Activated naive CD4-positive, alpha-beta T cell (primary cell): ENCODE measurements at places on chromosomes 3 and 15.

GRCh38 chr3:52794612-52795099 is at the start of gene ITIH3:
ITIH3 (plus strand) TSS chr3:52794796; CDS start chr3:52794804, 8 bp downstream.
- no peak for DNase-seq

- no peak for DNase-seq
These were observed 826 bp downstream of the SHC4 start for GRCh38 chr15:48962662-48963523.

- DNase-seq, result no peak
These were observed 23.3 kb downstream of the SPRED1 start for GRCh38 chr15:38275959-38276358.

DNA sequence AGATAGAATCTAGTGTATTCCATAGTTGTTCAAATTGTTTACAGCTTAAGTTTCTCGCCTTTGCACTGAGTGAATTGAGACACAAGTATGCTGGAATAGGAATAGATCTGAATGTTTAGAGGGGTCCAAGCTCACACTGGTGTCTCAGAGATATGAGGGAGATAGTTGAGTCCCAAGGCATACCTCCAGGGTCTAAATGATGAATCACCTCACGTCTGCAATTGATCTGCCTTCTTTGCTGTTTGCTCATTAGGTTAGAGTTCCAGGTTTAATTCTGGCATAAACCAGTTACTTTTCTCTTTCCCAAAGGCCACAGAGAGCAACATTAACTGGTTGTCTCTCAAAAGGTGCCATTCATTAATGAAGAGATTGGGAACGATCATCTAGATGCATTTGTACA is 106.3 kb upstream of the MME start:
- no peak for DNase-seq

DNA sequence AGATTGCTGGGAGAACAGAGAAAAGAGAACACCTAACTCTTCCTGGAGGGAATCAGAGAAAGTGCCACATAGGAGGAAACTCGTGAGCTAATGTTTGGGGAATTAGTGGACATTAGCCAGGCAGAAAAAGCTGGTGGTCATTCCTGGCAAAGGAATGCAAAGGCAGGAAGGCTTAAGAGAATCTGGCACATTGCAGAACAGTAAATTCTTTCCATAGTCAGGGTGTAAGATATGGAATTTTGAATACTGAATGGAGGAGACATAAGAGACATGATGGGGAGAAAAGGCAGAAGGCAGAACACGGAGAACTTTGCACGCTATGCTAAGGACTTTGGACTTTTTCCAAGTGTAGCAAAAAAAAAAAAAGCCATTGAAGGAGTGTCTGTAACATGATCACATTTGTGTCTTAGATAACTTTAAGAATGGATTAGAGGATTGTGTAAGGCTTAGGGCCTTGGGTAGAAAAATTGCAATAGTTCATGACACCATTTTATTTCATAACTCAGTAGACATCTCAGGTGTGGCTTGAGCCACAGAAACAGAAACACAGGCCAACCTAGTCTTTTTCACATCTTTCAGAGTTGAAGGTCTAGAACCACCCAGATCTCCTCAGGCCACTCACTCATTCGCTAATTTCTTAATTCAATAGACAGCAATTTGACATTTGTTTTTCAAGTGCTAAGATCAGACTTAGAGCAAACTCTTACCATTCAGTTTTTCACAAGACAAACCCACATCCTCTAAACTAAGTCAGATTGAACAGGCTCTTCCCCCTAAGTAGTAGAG is 31.2 kb upstream of the CCDC80 start:
- no peak for DNase-seq

DNA sequence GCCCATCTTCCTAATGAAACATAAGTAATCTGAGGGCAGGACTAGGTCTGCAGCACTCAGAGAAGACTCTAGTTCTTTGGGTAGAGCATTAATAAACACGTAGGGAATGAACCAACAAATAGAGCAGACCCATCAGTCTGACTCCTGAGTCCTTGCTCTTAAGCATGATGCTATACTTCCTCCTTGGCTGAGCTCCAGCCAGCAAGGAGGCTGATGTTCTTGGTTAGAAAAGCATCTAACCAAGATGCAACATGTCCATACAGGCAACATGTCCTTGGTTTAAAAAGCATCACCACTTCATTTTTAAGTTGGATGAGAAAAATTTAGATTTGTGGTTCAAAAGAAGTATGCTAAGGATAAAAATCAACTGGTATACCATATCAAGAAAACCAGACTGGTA is 8.5 kb upstream of the MYH15 start:
- no peak for DNase-seq

- no peak for DNase-seq
These were observed 1.6 kb downstream of the GABPB1 start for GRCh38 chr15:50353251-50353974.

- no peak for DNase-seq
These were observed 111.5 kb downstream of the SEMA5B start for GRCh38 chr3:122916084-122916483.

DNA sequence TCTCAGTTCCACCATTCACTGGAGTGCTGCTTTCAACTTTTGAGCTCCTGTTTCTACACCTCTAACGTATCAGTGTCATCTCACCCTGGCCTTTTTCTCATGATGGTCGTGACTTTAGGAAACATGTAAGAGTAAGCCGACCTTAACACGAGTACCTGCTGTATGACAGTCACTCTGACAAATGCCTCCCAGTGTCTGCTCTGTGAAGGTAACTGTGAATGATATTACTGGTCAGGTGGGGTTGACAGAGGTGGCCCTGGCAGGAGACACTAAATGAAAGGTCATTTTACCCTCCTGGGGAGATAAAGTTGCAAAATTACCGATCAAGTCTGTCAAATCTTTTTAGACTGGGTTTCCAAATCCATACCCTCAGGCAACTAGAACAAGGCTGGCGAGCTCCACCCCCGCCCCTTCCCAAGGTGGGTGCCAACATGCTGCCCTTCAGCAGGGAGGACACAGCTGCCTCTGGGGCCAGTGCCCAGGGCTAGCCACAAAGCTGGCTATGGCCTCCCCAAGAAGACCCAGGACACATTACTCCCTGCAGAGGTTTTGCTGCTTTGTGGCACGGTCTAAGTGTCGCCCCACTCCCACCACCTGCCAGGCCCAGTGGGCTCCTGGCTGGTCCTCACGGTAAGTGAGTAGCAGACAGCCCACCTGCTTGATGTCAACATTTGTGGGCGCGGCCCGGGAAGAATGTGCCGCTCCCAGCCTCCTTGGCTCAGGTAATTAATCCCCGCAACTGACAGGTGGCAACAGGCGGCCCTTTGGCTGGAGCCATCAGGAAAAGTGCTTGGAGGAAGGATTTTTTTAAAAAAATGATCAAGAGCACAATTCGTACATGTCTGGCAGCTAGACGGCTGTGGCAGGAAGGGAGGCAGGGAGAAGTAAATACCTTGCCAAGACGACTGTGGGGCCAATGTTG is 211.8 kb downstream of the TP63 start:
- DNase-seq, result no peak

- DNase-seq, result no peak
These were observed 498.1 kb upstream of the TPRG1 start for GRCh38 chr3:188673646-188674186.

DNA sequence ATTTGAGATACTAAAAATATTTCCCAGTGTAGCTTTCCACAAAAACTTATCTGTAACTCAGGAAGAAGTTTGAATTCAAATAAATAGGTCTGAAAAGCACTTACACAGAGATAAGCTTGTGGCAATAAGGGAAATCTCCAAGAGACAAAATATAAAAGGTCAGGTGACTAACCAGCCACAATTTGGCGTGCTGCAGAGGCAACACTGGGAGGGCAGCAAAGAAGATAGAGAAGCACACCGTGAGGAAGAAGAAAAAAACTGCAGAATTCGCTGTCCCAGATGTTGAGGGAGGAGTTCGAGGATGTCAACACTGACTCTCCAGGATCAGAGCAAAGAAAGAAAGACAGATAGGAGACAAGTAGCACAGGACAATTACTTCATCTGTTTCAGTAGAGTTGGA is 204.4 kb downstream of the FMN1 start:
- no peak for DNase-seq

GRCh38 chr15:94524565-94524964 is 293.2 kb downstream of the MCTP2 start:
- no peak for DNase-seq

DNA sequence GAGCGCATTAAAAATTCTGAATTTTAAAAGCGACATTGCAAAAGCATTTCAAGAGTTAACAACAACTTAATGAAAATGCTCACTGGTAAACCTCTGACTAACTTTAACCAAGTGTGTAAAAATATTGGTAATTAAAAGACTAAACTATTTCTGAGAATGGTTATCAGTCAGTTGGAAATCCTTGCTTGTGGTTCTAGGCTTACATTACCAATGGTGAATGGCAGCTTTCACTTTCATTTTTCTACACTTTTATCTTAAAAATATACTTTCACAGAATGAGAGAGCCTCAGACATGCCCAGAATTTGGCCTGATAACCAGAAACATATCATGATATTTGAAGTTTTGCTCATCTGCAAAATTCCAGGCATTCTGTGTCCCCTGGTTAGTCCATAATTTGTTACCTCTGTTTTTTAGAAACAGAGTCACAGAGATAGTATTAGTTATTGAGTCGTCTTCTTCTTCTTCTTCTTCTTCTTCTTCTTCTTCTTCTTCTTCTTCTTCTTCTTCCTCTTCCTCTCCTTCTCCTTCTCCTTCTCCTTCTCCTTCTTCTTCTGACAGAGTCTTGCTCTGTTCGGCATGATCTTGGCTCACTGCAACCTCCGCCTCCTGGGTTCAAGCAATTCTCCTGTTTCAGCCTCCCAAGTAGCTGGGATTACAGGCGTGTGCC is 5.5 kb upstream of the RNF111 start:
- no peak for DNase-seq

GRCh38 chr3:17091910-17092582 is 207.3 kb downstream of the PLCL2 start:
- no peak for DNase-seq

DNA sequence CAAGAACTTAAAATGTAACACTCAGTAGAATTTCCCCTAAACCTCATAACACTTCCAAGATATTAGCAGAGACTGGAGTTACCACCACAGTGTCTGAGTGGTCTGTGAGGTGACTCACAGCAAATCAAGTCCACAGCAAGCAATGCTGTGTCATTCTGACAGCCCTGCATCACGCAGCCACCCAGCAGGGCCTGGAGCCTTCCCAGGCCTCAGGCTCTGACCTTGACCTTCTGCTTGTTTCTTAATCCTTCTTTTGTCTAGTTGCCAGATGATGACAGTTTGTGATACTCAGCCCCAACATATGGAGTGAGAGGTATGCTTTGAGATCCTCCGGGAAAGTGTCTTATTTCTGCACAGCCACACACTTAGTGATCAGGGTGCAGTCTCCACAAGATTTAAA is 82.5 kb downstream of the TOP2B start:
- DNase-seq, result no peak

GRCh38 chr3:46926447-46926846 is 48.9 kb downstream of the PTH1R start:
- no peak for DNase-seq

DNA sequence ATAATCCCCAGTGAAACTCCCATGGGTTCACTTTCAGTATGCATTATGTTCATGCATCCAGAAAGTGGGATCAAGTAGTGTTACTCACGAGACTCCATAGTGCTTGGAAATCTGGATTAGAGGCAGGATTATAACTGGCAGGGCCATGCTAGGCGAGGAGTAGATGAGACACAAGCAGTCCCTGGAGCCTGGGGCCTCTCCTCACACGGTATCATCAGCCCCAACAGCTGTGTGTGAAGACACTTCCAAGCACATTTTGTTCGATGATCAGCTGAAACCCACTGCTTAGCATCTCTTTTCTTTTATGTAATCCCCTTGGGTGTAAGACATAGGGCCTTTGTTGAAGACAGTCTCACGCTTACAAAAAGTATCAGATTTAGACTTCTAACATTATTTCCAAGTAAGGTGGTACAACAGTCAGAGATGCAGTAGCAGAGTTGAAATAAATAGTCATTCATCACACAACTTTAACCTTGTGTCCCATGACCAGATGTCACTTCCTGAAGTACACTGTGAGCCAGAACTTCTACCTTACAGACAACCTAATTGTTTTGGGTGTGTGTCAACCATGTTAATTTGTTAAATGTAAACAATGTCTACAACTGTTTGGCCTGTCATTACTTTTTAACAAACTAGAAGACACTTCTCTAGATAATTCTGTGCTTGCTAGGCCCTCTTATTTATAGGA is 116.9 kb downstream of the GADL1 start:
- no peak for DNase-seq

GRCh38 chr3:148998715-148999423 is 7.5 kb downstream of the GYG1 start:
- no peak for DNase-seq

DNA sequence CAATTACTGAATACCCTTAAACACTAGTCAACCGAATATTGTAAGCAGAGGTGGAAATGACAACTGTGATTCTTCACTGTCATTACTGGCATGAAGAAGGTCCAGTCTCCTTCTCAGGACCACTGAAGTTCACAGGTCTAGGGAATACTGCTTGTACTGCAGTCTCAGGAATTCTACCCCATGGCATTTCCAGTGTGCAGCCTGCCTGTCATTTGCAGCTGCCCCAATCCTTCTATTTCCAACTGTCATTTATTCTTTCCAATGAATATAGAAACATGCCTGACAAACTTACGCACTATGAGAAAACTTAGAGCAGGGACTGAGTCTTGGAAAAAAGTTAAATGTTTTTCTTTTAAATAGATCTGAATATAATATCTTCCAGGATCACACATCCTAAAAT is 308.0 kb upstream of the THBS1 start:
- DNase-seq, result no peak

DNA sequence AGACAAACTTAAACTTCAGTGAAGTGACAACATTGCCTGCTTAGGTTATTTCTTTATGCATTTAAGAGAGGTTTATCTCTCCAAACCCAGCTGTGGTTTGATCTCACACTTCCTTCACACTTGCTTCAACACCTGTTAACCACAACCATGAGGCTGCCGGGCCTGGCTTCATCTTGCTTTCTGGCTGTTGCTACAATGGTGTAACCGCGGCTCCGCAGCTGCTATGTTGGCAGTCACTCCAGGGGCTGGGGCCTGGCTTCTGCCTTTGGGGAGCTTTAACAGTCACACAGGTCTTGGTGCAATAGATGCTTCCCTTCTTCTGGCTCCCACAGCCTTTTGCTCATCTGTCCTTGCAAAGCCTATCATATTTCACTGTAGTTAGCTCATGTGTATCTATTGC is 72.9 kb upstream of the MNS1 start:
- DNase-seq, result no peak

DNA sequence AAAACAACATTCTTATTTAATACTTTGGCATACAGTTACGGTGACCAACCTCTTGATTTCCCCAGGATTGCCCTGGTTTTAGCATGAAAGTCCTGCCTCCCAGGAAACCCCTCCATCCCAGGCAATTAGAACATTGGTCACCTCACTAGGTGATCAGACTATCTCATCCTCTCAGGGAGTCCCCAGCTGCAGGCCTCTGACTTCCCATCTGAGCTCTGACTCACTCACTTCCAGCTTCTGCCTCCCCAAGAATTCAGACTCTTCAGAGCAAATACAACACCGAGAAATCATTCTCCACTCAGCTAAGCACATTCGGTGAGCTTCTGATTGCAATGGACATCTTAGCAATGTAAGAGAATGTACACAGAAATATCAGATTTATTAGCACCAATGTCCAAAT is 92.4 kb upstream of the HES1 start:
- no peak for DNase-seq

- DNase-seq, result no peak
These were observed 1.6 kb upstream of the CISH start for GRCh38 chr3:50612970-50613846.
